ENCODE measurements at places on chromosomes 4 and X.
A peak's percentile ranks its signal among the peaks of the same experiment; 100 is the strongest.

GRCh38 chrX:150508018-150508417 lies 60.4 kb upstream of the MTM1 start:
- no peak for DNase-seq

GRCh38 chr4:8649631-8650361 lies 57.2 kb downstream of the CPZ start:
- DNase-seq = no peak

- no peak for DNase-seq
These were observed 117.8 kb upstream of the NOCT start for GRCh38 chr4:138897811-138898226.

DNA sequence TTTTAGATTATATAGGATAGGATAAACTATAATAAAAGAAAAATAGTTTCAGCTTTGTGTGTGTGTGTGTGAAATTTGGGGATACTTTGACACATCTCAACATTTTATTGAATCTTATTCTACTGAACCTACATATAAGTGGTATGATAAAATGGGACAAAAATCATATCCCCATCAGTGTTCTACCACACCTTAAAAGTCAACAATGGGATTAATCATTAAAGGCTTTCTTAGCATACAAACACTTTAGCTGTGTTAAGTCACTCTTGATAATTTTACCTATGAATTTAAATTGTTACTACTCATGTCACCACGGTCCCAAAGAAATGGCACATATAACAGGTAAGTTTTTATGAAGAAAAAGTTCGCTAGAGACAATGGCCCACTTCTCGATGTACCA lies 37.7 kb upstream of the LRBA start:
- DNase-seq = no peak

DNA sequence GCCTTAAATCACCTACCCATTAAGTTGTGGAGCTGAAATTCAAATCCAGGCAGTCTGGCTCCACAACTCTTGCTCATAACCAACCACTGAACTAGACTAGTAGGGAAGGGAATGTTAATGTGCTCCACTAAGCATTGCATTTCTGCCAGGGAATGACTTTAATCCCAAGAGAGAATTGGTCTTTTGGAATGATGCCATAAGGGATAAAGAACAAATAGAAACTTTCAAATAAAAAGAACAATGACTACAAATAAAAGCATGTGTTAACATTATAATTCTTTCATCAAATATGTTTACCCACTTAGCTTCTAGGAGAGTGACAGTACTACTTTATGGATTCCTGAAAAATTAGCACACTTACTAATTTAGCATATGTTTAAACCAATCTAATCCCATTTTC lies 905.9 kb downstream of the CENPC start:
- DNase-seq = no peak

GRCh38 chrX:103780336-103781061 lies 3.9 kb downstream of the PLP1 start:
- DNase-seq = no peak

- no peak for DNase-seq
These were observed 3.2 kb downstream of the CABS1 start for GRCh38 chr4:70337886-70338420.

GRCh38 chr4:168711197-168712140 lies 214.6 kb downstream of the PALLD start:
- DNase-seq = no peak

- no peak for DNase-seq
These were observed 93.1 kb upstream of the ESX1 start for GRCh38 chrX:104347860-104348259.

- no peak for DNase-seq
These were observed 67.2 kb downstream of the MAP3K15 start for GRCh38 chrX:19448077-19448476.

GRCh38 chrX:41333003-41333743 lies 789 bp upstream of the DDX3X start:
- DNase-seq = peak; percentile 89

DNA sequence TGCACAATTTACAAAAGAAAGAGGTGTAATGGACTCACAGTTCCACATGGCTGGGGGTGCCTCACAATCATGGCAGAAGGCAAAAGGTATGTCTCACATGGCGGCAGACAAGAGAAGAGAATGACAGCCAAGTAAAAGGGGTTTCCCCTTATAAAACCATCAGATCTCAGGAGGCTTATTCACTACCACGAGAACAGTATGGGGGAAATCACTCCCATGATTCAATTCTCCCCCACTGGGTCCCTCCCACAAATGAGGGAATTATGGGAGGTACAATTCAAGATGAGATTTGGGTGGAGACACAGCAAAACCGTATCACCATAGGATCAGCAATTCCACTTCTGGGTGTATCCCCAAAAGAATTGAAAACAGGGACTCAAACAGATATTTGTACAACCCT lies 97.5 kb upstream of the STX18 start:
- no peak for DNase-seq

DNA sequence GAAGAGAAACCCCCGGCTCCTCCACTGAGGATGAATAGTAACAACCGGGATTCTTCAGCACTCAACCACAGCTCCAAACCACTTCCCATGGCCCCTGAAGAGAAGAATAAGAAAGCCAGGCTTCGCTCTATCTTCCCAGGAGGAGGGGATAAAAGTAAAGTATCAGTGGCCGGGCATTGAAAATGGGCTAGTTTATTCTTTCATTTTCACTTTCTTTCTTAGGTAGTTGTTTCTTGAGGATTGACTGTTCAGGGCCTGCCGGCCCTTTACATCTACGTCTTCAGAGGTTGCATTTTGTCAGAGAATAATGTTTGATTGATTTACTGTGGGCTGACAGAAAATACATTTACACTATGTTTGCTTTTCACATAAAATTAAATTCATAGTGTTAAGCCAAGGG lies 27.1 kb downstream of the PAK3 start:
- no peak for DNase-seq

- DNase-seq = no peak
These were observed 28.1 kb downstream of the KLHL8 start for GRCh38 chr4:87192145-87192919.

DNA sequence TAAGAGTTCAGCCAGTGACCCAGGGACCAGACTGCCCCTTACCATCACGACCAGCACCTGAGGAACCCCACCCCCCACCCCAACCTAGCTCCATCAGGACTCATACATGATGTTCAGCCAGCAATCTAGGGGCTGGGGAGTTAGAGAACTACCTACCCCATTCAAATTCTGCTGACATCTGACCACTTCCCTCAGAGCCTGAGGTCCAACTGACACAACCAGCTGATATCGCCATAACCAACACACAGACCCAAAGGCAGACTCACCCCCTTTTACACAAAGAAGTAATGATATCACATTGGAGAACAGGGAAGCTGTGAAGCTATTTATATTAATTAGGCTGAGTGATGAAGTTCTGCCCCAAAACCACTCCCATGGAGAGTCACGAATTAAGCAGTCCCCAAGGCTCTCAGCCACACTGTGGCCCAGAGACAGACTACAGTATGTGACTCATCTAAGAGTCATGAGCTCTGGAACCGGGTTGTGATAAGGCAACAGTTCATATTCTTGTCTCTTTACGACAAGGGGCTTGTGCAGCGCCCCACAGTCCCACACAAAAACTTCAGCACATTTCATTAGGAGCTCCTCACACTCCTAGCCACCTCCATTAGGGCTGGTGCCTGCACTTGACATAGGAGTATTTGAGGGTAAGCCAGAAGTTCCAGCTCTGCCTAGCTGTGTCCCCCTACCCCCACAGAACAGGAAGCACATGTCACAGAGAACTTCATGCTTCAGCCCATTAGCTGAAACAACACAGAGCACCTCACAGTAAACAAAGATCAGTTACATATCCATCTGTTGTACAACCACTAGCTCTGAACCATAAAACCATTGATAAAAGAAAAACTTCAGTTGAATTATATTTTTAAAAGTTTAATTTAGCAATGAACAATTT lies 184.7 kb upstream of the ZCCHC13 start:
- DNase-seq = no peak

DNA sequence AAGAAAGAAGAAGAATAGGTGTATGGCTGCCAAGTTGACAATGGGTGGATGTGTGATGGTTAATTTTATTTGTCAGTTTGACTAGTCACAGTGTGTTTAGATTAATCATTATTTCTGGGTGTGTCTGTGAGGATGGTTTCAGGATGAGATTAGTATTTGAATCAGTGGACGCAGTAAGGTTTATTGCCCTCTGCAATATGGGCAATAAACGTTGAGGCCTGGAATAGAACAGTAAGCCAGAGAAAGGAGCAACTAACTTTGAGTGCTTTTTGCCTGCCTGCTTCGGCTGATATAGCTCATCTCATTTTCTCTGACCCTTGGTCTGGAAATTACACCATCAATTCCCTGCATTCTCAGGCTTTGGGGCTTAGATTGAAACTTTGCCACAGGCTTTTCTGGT lies 140.8 kb upstream of the SPANXN4 start:
- no peak for DNase-seq

DNA sequence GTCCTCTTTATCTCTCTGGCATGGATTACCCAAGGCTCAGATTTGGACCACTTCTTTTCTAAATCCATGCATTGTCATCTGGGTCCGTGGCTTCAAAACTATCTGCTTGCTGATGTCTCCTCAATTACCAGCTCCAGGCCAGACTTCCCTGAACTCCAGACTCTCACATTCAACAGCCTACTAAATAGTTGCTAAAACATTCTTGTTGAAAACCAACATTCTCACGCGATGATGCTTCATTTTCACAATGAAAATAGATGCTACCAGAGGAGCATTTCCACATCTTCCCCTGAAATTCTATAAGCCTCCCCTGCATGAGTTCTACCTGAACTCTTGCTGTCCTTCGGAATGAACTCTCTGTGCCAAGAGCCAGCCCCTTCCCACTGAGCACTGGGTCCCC lies 5.2 kb upstream of the TLR6 start:
- no peak for DNase-seq

- DNase-seq = no peak
These were observed 2224.0 kb upstream of the AGA start for GRCh38 chr4:179666226-179666625.

DNA sequence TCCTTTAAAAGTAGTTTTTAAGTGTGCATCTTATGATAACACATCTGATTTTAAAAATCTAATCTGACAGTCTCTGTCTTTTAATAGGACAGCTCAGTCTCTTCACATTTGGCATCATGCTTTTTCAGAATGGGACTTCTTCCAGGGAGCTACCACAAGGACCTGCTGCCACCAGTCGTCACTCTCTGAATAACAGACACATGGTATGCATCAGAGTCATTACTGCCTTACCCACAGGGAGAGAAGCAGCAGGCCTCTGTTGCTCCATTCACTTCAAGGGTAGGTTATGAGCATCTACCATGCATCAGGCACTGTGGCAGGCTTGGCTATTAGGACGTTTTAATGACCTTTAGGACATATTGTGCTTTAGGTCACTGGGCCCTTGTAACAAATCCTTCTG lies 50.0 kb upstream of the AFAP1 start:
- no peak for DNase-seq

DNA sequence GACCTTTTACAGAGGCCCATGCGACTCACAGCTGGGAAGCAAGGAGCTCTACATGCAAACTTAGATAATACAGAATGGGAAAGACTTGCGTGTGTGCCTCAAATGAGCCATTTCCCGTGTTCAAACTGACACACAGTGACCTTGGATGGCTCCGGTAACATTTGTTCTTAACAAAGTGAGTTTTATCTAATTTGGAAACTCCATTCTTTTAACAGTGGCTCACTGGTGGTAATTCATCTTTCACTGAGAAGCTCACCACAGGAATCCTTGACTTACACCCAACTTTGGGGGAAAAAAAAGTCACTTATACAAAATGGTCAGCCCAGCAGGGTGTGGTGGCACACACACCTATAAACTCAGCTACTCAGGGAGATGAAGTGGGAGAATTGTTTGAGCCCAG lies 190.6 kb downstream of the LDB2 start:
- DNase-seq = no peak

- no peak for DNase-seq
These were observed 324.2 kb upstream of the AADAT start for GRCh38 chr4:170413951-170414350.

DNA sequence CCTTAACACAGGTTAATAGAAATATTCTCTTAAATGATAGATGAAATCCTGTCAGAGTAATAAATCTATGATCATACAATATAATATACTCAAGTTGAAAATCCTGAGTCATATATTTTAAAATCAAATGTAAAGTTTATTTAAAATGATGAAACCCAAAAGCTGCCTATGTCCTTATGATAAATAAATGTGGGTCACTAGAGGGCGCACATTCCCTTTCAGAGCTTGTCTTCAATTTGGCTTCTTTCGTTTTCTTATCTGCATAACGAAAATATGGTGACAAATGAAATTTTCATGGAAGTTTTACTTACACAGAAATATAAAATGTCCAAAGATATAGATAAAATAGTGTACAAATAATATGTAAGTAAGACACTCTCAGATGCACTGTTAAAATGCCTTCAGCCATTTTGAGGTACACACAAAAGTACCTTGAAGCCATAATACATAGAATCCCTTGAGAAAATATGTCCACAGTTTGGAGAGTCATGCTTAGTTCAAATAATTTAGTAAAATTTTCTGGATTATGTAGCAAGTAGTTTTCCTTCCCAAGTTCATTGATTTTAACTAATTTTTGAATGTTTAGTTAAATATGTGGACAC lies 680.4 kb downstream of the DMD start:
- DNase-seq = no peak

DNA sequence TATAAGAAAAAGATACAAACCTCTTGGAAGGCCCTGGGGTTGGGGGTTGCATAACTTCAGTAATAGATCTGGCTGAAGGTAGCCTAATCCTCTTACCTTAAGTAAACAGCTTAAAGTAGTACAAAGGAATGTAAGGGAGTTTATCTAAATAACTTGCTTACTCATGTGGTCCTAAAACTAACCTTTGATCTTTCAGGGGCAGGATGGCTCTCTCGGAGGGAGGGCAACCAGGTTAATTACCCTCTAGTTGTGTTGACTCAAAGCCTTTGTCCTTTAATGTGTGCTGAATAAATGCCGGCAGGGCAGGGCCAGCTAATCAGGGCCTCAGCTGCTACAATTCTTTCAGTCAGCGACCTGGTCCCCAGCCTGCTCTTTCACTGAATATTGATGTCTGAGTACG lies 822.0 kb upstream of the SLIT2 start:
- no peak for DNase-seq

- DNase-seq = no peak
These were observed 473.4 kb downstream of the PCDH7 start for GRCh38 chr4:31193521-31193920.

DNA sequence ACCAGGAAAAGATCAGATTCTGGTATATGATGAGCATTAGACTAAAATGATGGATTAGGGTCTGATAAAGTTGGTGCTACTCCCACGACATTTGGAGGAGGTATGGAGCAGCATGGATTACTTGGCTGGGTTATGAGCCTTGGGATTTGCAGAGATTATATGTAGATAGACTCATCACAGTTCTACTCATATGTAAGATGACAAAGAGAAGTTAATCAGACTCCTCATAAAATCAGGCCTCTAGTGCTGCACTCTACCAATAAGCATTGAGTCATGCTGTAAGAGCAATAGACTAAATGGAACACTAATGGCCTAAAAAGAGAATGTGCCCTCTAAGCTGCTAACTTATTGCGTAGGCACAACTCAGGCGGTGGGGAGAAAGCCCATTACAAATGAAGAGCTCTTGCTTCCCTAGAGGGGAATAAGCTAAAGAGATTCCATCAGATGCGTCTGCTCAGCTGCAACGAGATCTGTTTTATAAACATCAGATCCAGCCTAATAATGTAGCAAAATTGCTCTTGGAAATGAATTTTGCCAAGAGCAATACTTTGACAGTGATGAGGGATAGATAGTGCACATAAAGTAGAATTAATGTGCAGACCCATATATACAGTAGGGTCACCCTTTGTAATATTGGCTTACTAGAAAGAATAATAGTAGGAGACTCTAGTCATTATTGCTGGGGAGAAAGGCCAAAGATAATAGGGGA lies 17.5 kb downstream of the LIAS start:
- DNase-seq = no peak
